Activated naive CD4-positive, alpha-beta T cell treated with anti-CD3 and anti-CD28 coated beads, Interleukin-2, amount 50 U/mL, for 72 hours (primary cell): ENCODE measurements at places on chromosomes 1 and 21. TPM values are rescaled to one million over a fixed set of nuclear protein-coding genes. Genes with fewer than 3 reads are reported as not detected.

GRCh38 chr21:26169611-26170470 lies 729 bp downstream of the APP start:
- DNase-seq = peak; percentile 61

The CLIC6 gene
- 0.31 TPM for total RNA-seq

The RPE65 gene
- total RNA-seq = not detected

- no peak for DNase-seq
Observed at GRCh38 chr1:172993640-172994039, 57.1 kb downstream of the TNFSF18 start.

GRCh38 chr1:29181413-29182225 lies at the start of gene SRSF4:
SRSF4 (minus strand) TSS chr1:29181900; CDS start chr1:29181752, 148 bp downstream.
- peak; percentile 99 for DNase-seq

- DNase-seq = no peak
Observed at GRCh38 chr1:15023205-15023604, 130.3 kb upstream of the TMEM51 start.

- no peak for DNase-seq
Observed at GRCh38 chr1:38997034-38997900, 6.2 kb downstream of the AKIRIN1 start.

DNA sequence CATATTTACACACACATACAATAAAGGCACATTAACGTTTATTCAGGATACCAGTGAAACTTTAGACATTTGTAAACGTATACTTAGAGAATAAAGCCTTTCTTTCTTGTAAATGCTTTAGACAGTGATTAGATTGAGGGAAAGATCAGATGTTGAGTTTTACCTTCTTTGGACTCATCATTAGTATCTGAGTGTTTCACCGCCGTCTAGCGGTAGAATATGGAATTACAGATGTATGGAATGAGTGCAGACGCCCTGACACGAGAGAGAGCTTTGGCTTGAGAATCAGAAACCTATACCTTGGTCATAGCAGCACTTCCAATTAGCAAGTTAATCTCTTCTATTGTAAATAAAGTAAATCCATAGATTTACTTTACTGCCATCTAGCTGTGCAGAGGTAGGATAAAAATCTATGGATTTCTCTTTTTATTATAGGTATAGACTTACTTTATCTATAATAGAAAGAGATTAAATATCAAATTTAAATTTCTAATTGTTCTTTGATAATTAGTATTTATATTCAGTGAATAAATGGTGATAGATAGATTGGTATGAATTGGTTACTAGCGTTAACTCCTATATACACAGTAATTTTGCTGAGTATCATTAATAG lies 12.6 kb downstream of the FLG2 start:
- DNase-seq = no peak

- DNase-seq = no peak
Observed at GRCh38 chr1:4709641-4710040, 55.2 kb downstream of the AJAP1 start.

GRCh38 chr21:42039911-42040351 lies 29.8 kb upstream of the ZBTB21 start:
- DNase-seq = no peak

DNA sequence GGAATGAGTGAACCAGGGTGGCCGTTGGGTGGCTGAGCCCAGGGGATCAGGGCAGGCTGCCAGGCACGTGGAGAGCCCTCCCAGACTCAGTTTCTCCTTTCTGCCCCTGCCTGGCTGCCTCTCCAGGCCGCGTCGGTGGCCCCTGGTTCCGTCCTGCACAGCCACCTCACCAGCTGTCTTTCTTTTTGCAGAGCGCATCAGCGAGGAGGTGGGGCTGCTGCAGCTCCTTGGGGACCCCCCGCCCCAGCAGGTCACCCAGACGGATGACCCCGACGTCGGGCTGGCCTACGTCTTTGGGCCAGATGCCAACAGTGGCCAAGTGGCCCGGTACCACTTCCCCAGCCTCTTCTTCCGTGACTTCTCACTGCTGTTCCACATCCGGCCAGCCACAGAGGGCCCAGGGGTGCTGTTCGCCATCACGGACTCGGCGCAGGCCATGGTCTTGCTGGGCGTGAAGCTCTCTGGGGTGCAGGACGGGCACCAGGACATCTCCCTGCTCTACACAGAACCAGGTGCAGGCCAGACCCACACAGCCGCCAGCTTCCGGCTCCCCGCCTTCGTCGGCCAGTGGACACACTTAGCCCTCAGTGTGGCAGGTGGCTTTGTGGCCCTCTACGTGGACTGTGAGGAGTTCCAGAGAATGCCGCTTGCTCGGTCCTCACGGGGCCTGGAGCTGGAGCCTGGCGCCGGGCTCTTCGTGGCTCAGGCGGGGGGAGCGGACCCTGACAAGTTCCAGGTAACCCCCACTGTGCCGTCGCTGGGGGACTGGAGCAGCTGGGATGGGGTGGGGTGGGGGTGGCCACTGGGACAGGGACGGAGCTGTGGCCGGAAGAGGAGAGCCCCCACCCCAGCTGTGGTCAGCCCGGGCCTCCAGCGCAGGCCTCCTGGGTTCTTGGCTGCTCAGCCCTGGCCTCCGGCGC lies 63.3 kb downstream of the COL18A1 start:
- DNase-seq = no peak

GRCh38 chr1:70458131-70458530 lies 47.1 kb downstream of the CTH start:
- DNase-seq = no peak

DNA sequence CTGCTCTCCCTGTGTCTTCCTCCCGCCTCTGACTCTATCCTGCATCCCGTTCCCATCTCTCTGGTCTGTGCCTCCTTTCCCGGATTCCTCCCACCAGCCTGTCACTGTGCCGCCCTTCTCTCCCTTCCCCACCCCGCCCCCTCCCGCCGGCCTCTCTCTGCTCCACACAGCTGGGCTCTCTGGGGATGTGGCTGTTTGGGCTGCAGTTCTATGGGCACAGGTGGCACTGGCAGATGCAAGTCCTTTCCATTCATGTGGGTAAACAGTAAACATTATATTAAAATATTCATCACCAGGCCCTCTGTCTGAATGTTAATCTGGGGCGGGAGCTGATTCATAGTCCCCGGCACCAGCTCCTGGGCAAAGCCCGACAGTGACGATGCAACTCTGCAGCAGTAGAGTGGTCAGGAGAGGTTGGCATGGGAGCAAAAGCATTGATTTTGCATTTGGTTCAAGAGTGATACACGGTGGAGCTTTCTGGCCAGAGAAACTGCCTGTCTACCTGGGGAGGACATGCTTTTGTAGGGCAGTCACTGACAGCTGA lies 249.3 kb downstream of the TNR start:
- no peak for DNase-seq

DNA sequence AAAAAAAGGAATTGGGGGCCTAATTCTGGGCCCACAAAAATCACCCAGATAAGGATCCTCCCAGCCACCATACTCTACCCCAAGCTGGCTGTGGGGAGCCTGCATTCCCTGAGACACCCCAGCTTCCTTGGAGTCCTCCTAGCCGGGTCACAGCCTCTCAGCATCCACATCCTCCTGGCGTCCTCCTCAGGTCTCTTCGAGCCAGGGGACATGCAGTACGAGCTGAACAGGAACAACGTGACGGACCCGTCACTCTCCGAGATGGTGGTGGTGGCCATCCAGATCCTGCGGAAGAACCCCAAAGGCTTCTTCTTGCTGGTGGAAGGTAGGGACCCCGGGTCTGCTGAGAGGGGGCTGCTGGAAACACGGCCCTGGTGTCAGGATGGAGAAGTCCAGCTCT lies 64.3 kb downstream of the ALPL start:
- DNase-seq = no peak

- DNase-seq = no peak
Observed at GRCh38 chr1:160629286-160630210, 17.3 kb downstream of the SLAMF1 start.

DNA sequence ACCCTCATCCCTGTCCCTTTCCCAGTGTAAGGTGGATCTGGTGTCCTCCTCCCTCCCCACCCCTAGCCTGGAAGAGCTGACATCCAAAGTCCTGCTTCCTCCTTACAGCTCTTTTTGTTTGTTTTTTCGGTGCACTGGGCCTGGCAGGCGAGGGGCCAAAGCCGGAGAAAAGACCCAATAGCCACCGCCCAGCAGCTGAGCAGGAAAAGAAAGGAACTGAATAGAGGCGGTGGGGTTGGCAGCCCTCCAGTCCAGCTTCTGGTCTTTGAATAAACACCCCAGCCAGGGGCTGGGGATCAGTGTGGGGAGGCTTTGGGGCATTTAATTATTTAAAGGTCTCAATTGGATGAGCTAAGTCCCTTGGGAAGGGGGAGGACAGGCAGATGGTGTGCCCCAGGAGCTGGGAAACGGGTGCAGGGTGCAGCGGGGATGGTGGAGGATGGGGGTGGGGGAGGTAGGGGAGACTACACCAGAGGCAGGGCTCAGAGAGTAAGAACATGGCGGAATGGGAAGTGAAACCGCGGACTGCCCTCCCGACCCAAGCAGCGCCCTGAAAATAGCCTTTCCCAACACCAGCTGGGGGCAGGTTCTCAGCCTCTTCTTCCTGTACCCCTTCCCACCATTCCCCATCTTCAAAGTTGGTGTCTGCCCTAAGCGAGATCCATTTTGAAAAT lies 20.2 kb downstream of the BTG2 start:
- DNase-seq = no peak

DNA sequence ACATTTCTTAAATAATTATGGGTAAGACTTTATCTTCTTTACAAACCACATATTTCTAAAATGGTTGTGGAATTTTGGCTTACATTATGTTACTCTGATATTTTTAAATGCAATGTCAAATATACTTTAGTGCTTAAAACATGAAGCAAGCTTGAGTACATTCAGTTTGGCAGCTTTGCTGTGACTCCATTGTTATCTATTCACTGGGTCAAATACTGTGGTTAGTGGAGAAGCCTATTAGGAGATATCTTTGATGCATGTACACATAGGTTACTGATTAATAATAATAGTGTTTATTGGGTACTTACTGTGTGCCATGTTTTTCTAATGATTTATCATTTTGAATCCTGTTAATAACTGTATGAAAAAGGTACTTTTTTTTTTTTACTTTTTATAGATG lies 520.4 kb upstream of the B3GALT2 start:
- no peak for DNase-seq

DNA sequence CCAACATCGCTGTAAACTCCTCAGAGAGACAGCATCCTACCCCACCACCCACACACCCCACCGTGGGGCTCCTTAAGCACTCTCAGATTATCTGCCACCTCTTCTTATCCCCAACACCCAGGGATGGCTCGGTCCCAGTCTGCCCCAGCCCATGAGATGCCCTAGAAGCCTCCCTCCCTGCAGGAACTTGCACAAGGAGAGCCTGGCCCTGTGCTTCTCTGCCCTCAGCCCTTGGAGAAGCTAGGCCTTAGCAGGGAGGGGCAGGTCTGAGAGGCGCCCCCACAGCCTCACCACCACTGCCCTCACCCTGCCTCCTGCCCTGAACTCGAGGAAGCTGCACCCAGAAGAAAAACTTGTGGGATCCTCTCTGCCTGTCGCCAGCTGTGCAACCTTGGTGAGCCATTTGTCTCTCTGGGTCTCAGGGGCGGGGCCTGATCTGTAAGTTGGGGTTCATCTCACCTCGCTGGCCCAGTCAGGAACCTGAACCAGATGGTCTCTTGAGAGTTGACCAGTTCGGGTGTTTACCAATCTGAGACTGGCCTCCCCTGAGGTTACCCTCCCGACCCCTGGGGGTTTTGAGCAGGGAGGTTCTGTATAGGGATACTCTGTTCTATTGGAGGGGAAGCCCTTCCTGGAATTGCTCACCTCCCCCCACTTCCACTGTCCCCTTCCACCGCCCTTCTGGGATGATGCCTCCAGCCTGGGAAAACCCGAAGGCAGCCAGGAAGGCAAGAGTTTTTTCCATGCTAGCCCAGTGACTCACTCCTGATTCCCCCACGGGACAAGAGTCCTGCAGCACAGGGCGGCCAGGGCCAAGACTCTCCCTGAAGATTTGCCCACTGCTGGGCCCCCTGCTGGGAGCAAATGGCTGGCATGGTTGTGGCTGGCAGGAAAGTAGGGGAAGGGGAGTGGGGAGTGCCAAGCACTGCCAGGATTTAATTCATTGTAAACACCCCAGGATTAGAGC lies at the start of gene S100A3:
Gene S100A3, minus strand, starts transcription at position 537 of the 967 bp plus-strand sequence. CDS start 773 bp downstream, outside the sequence.
- no peak for DNase-seq

DNA sequence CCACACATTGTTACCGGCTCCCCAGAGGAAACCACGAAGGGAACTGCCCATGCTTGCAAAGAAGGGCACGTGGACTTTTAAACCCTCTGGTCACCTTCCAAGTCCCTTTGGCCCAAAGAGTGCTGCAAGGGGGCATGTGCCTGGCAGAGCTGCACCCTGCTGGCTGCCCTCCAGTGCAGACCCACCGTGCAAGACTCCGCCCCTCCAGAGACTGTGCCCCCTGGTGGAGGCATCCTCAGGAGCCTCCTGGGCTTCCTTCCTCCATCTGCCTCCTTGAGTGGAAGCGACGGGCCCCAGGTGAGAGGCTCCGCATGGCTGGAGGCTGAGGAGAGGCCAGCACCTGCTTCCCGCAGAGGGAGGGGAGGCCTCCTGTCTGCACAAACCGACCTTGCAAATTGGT lies 100.6 kb downstream of the CRYAA start:
- peak; percentile 47 for DNase-seq

The MTX1 gene
- total RNA-seq = 57.2 TPM

GRCh38 chr21:45948576-45949141 lies 32.9 kb upstream of the COL6A1 start:
- no peak for DNase-seq

GRCh38 chr1:28915031-28915895 lies 894 bp downstream of the EPB41 start:
- DNase-seq = peak; percentile 50

The C8A gene
- not detected for total RNA-seq

DNA sequence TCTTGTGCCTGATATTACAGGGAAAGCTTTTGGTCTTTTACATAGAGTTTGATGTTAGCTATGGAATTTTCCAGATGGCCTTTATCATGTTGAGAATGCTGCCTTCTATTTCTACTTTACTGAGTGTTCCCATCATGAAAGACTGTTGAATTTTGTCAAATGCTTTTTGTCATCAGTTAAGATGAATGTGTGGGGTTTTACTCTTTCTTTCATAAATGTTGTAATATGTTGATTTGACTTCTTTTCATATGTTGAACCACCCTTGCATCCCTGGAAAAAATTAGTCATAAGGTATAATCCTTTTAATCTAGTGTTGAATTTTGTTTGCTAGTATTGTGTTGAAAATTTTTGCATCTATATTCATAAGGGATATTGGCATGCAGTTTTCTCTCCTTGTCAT lies 16.1 kb upstream of the HOOK1 start:
- no peak for DNase-seq

The IL19 gene
- total RNA-seq = not detected

GRCh38 chr1:110875216-110875731 lies 2.3 kb downstream of the CD53 start:
- peak; percentile 67 for DNase-seq

- no peak for DNase-seq
Observed at GRCh38 chr1:214425101-214425500, 126.3 kb downstream of the PTPN14 start.

The KRTAP6-2 gene
- total RNA-seq = not detected

- no peak for DNase-seq
Observed at GRCh38 chr21:24278711-24279110, 1328.6 kb downstream of the MRPL39 start.

- DNase-seq = no peak
Observed at GRCh38 chr1:232876506-232877364, 71.5 kb downstream of the MAP10 start.

- no peak for DNase-seq
Observed at GRCh38 chr1:3215198-3216014, 146.4 kb downstream of the PRDM16 start.
